ENCODE measurements at places on chromosomes 2 and 18.

GRCh38 chr2:230636684-230637271 lies 75.9 kb upstream of the CAB39 start:
- DNase-seq: no peak

GRCh38 chr18:24396082-24396633 lies 1.5 kb downstream of the OSBPL1A start:
- no peak for DNase-seq

DNA sequence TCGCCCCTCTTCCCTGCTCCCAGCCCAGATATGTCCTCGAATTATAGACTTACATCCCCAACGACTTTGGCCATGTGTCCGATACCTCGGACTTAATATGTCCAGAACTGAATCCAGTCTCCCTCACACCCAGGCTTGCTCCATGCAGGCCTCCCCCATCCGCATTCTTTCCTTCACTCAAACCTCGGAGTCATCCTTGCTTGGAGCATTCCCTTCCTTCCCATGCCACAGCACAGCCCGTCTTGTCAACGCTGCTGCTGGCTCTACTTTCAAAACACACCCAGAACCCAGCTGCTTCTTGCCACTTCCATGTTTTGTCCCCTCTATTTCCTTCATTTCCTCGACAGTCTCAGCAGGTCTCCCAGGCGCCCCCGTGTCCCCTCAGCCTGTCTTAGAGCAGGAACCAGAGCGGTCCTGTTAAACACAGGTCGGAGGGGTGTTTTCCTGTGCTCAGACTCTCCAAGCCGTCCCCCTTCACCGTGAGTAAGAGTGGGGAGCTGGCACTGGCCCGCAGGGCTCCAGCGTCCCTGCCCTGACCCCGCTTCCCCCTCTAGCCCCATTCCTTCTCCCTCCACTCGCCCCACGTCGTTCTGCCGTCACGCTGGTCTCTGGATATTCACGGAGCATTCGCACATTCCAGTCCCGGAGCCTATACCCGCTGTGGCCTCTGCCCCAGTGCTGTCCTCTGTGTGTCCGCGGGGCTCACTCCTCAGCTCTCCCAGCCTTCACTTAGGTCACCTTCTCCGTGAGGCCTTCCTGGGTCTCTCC lies 54.4 kb downstream of the VAPA start:
- no peak for DNase-seq

DNA sequence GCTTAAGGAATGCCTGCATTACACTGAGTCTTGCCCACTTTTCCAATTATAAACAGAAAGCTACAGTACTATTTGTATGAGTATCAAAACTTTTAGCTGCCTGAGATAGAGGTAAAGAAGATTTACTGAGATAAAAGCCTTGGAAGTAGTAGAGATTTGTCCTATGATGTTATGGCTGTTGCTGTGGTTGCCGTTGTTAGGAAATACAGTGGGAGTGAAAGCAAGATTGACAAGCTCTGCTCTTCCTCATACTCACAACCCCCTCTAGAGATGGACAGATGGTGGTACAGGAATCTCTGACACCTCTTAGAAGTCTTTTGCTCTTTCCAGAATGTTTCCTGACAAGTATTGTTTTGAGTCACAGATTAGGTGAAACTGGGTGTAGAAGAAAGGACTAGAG lies 242.5 kb downstream of the RPIA start:
- peak; percentile 54 for DNase-seq

- DNase-seq: peak; percentile 32
These were observed 148.1 kb downstream of the ZNF407 start for GRCh38 chr18:74745633-74746403.

GRCh38 chr2:18518116-18519111 lies 42.0 kb downstream of the RDH14 start:
- no peak for DNase-seq

- no peak for DNase-seq
These were observed 56.0 kb downstream of the UBE2E3 start for GRCh38 chr2:181036445-181036844.

Data from HT-29 (cell line).